ENCODE measurements at places on chromosomes 6 and 20.

DNA sequence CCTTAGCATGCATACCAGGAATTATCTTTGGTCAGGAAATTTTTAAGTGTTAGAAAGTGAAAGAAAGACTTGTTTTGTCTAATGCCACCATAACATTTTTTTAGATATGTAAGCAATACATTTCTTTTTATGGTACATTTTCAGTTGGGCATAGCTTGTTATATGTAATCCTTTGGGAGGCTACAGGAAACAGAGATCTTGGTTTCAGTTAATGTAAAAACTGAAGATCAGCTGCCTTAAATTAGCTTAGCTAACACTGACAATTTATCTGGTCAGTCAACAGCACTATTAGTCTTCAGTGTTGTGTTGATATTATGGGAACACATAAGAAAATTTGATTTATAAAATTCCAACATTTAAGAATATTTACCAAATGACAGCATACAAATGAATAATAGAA, 78.6 kb upstream of the SMIM8 start:
- peak; percentile 67 for DNase-seq

DNA sequence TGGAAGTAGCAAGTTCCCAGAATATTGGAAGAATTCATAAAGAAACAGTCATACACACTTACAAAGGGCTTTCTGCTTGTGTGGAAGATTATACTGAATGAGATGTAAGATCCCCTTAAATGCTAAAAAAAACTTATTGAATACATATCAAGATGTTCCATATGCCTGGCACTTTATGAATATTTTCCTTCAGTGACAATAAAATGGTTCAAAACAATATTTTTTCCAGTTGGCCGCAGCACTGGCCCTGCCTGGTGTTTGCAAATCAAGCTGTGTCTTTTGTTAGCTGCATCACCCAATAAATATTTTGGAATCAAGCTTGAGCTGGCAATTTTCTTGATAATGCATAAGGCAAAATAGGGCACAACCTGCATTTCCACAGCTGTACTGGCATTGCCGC, 51.2 kb downstream of the CFAP61 start:
- DNase-seq, result no peak

- DNase-seq, result no peak
Observed at GRCh38 chr20:55132523-55132922, 657.1 kb downstream of the DOK5 start.

GRCh38 chr6:166679566-166679965, 52.5 kb upstream of the RPS6KA2 start:
- DNase-seq, result no peak
